ENCODE measurements at places on chromosomes 11 and 22.

GRCh38 chr11:116386118-116386699 is 386.6 kb downstream of the BUD13 start:
- ATAC-seq: no peak

DNA sequence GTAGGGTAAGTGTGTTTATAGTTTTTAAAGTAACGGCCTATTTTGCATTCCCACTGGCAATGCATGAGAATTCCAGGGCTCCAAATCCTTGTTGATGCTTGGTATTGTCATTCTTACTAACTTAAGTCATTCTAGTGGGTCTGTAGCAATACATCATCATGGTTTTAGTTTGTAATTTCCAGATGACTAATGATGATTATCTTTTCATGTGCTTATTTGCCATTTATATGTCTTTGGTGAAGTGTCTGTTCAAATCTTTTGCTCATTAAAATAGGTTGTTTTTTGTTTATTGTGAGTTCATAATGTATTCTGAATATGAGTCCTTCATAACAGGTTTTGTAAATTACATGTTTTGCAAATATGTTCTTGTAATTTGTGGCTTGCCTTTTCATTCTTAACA is 31.2 kb downstream of the MTMR3 start:
- peak; percentile 61 for ATAC-seq

- no peak for ATAC-seq
Measured at GRCh38 chr11:127338380-127339259, 338.1 kb upstream of the KIRREL3 start.

DNA sequence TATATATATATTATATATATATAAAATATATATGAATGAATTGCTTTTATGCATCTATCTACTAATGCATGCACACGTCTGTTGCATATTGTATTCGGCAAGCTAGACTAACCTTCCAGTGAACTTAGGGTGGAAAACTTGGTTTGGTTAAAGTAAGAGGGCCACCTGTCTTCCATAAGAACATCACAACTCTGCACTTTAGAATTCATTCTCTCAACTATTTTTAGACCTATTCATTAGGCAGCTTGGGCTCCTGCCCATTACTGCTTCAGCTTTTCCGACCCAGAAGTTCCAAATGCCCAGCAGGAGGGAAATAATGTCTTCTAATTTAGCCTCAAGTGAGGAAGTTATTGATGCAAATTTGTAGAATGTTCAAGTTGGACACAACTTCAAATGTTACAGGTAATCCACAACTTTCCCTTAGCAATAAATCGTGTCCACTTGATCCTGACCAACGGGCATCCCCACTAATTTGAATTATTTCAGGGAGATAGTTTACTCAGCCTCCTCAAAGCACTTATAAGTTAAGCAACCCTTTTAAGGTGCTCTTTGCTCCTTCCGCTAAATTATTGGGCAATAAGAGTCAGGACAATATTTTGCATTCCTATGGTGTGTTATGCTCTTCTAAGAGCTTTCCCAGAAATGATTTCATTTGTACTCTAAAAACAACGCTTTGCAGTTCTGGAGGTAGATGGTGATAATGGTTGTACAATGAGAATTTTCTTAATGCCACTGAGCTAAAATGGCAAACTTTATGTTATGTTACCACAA is 132.3 kb downstream of the OPCML start:
- ATAC-seq: no peak

DNA sequence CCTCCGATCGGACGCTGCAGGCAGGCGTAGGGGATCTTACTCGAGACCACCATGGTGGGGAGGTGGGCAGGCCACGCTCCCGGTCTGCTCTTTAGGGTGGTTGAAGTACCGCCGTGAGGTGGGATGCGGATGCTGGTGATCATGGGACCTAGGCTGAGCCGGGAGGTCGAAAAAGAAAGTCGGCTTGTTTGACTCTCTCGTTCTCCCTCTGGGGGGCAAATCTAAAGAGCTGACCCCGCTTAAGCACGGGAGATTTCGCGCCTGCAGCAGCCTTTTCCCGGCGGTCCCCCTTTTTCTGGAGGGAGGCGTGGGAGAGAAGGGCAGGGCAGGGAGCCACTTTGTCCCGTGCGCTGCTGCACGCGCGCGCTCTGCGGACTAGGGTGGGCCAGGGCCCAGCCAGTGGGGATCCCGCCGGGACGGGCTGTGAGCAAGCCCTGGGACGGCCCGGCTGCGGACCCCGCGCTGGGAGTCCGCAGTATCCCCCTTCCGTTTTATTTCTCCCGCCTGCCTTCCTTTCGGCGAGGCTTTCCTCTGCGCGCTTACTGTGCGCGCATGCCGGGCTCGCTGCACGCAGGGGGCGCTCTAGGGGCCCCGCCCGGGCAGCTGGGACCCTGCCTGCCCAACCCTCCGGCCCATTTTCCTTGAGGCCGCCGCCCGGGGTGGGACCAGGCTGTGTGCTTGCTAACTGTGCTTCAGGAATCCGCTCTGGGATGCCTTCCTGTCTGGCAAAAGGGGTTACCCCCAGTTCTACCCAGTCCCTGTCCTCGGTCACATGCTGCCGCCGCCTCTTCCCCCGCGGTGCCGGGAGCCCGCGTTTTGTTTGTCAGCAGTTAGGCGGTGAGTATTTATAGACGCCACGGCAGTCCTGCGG is 81.0 kb downstream of the PRR5L start:
- peak; percentile 81 for ATAC-seq

- ATAC-seq: no peak
Measured at GRCh38 chr11:33358150-33358831, 101.1 kb downstream of the HIPK3 start.

DNA sequence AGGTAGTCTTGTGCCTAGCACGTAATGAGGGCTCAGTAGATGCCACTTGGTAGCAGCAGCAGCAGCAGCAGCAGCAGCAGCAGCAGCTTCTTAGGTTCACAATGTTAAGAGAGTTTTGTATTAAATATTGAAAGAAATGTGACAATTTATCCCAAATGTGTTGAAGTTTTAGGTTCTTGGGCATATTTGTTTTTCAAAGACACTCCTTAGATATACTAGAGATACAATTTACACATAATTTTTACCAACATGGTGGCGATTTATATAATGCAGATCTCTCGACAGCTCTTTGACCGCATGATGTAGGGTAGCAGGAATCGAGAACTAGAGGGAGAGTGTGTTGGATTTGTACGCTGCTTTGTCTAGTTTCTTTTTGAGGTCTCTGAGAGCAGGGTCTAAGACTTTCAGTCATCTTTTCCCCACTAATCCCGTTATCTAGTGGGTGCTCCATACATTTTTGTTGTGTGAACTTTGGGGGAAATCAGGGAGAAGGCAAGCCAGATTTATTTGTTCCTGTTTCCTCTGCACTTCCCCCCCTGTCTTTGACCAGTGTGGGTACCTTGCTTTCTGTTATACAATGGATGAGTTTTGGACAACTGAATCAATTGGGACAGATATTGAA is 1.4 kb downstream of the FDX1 start:
- ATAC-seq: peak; percentile 30
